ENCODE measurements at places on chromosomes 4 and X.
A peak's percentile ranks its signal among the peaks of the same experiment; 100 is the strongest.

- DNase-seq, result no peak
Observed at GRCh38 chr4:149911354-149911753, 95.7 kb upstream of the IQCM start.

GRCh38 chrX:134007716-134008115 is 22.3 kb upstream of the GPC3 start:
- DNase-seq, result no peak

DNA sequence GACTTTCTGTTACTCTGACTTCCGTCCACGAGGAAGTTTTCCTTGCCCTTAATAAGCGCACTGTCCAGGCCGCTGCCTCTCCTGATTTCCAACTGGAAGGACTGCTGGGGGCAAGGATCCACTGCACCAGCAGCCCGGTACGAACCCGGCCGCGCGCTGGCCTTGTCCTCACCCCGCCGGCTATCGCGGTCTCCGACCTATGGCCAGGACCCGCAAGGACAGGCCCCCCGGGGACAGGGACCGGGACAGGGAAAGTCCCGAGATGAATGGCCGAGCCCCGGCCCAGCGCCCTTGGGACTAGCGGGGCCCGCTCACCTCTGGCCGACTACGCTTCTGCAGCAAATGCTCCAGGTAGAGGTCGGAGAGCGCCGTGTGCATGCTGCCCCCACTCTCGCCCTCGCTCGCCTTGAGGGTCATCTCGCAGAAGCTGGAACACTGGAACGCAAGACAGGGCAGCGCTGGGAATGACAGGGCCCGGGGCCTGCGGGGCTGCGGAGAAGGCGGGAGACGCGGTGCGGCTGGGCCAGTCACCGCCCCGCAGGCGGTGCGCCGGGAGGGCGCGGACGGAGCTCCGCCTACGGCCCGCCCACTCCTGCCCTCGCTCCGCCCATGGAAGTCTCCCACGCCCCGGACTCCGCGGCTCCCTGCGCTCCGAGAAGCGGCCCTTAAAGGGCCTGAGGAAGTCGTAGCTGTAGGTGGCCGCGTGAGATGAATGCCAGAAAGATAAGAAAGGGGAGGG is at the start of gene MPP1:
Gene MPP1, minus strand, starts transcription at position 529 of the 739 bp plus-strand sequence. Its CDS starts 112 bp downstream, at position 417.
- DNase-seq, result peak; percentile 80

- no peak for DNase-seq
Observed at GRCh38 chrX:76127341-76127740, 45.5 kb upstream of the PBDC1 start.

GRCh38 chrX:119784747-119785446 is 6.5 kb downstream of the RPL39 start:
- DNase-seq, result peak; percentile 42

- no peak for DNase-seq
Observed at GRCh38 chrX:27751976-27752375, 55.8 kb upstream of the MAGEB10 start.

- DNase-seq, result peak; percentile 72
Observed at GRCh38 chr4:48315728-48316630, 25.4 kb upstream of the SLAIN2 start.

DNA sequence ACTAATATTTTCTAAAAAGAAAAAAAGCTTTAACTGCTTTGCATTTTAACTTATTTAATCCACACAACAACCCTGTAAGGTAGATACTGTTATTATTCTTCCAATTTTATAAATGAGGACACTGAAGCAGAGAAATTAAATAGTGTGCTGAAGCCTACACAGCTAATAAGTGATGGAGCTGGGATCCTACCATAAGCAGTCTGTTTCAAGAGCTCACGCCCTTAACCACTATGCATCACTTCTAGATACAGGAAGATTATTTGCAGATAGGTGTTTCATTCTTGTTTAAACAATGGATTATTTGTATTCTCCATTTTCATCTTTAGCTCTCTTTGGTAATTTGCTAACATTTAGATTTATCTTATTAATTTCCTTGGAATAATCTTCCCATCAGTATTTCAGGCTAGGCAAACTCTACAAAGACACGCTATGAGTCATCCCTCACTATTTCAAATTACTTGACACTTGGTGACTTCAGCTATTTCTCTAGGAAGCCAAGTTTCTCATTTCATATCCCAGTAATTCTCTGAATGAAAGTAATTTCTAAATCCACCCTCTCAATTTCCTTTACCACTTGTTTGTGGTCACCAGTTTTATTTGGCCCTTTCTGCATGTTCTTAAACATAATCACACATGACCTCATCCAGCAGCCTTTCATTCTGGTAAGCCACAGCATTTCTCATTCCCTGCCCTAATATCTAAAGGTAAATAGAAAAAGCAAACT is 67.3 kb downstream of the ASB9 start:
- DNase-seq, result peak; percentile 87

GRCh38 chr4:10346023-10346422 is 111.2 kb downstream of the ZNF518B start:
- peak; percentile 88 for DNase-seq

DNA sequence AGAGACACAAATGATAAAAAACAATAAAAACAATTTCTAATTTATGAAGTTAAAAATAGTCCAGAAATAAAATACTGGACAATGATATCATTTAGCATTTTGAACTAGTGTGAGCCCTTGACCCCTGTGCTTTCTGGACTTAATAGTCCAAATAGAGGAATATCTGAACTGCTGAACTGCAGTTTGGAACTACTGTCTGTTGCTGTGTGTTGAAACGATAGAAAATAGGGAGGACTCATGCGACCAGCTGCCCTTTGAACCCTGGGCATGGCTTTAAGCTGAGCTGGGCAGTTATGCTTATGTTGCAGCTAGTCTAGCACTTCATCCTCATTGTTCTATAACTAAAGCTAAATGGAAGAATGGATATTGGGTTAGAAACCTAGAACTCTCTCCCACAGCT is 99.5 kb downstream of the FMR1NB start:
- DNase-seq, result no peak

DNA sequence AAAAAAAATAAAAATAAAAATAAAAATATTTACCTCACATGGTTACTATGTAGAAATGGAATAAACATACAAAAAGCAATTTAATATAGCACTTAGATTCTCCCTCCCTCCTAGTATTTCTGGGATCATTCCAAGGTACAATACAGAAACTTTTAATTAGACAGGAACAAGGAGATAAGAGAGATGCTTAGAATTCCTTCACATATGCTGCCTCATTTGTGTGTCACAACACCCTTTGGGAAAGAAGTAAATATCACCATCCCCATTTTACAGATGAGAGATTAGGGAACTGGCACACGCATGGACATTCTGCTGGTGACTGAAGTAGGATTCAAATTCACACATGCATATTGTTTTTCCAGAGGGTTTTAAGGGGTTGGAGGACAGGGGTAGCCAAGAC is 164.2 kb downstream of the APBB2 start:
- no peak for DNase-seq

GRCh38 chrX:131821945-131822622 is 201.0 kb upstream of the STK26 start:
- no peak for DNase-seq

DNA sequence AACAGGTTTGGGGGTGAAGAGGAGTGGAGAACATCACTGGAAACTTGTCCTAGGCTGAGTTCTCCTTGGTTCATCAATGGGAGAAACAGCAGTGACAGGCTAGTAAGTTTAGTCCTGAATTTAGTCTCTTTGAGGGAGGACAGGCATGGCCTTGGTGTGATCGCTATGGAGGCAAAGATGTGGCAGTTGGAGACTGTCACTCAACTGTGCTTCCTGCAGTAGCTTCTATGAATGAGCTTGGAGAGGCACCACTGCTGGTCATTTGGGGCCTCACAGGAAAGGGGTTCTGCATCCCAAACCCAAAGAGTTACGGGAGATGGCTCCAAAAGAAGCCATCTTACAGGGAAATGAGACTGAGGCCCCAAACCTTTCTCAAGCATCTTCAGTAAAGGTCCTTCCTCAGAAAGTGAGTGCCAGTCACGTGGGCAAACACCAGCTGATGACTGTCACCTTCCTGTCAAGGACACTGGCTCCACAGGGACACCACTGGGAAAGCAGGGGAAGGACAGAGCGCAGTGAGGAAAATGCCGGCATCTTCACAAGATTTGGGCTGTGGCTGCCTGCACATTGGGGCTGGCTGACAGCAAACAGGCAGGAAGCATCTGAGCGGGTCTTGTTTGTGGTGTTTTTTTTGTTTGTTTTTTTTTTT is 7.2 kb downstream of the MRFAP1 start:
- DNase-seq, result no peak

DNA sequence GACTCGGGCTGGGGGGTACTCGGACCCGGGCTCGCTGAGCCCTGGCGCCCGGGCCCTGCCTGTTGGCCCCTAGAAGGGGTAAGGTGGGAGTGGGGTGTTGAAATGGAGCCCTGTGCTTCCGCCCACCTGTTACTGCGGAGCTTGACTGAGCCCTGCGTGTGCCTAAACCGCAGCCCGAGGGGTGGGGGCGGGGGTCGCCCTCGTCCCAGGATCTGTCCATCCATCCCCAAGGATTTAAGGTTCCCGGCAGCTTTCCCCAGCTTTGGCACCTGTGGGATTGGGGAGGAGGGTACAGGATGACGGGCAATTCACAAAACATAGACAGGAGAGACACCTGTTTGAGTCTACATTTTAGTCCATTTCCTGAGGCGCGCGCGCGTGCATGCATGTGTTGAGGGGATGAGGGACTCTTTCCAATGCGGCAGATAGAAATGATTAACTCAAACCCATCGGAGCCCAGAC is 779 bp downstream of the GABRQ start:
- DNase-seq, result no peak

DNA sequence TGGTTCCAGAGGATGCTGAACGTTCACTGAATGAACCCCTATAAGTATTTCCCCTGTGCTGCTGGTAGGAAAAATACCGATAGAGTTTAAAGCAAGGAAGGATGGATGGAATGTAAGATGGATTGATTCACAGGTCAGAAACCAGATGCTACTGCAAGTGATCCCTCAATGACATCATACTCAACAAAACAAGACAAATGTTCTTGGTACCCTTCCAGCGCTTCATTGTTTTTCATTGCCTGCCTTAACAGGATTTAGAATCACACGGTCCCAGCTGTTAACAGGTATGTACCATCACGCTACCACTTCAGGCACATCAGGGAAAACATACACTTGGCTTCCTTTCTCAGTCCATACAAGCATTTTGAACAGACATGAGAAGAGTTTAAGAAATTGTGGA is 118.1 kb upstream of the TLR3 start:
- no peak for DNase-seq

DNA sequence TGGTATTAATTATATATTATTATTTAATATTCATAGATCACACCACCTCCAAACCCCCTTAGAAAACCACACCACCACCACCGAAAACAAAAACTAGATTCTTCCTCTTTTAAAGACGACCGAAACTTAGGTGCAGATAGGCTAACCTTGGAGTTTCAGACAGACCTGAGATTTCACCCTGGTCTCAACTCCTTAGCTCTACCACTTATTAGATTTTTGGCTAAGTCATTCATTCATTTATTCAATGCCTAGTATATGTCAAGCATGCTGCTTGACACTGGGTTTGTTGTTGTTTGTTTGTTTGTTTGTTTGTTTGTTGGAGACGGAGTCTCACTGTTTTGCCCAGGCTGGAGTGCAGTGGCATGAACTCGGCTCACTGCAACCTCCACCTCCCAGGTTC is 9.5 kb upstream of the BMP2K start:
- no peak for DNase-seq

- no peak for DNase-seq
Observed at GRCh38 chrX:46737041-46737440, 21.9 kb downstream of the SLC9A7 start.

- no peak for DNase-seq
Observed at GRCh38 chr4:93865650-93866049, 37.1 kb downstream of the ATOH1 start.

- no peak for DNase-seq
Observed at GRCh38 chrX:32443841-32444240, 767.5 kb downstream of the DMD start.

DNA sequence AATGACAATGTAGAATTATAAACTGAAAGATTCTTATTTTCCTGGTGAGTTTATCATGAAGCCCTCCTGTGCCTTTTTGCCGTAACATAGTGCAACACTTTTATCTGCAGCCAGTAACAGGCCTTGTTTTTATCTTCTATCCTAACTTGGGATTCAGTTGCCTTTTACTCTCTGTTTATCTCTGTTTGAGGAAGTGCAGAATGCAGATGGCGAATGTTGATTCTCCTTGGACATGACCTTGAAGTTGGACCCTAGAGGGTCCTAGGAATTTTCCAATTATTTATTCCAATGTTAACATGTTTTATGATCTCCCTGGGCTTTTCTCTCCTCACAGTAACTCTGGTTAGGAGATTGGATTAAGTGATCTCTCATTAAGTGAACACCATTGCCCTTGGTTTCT is 165.0 kb downstream of the FMR1NB start:
- DNase-seq, result no peak

- DNase-seq, result no peak
Observed at GRCh38 chr4:112677519-112678091, 40.7 kb downstream of the LARP7 start.

- DNase-seq, result no peak
Observed at GRCh38 chrX:81280148-81280547, 78.2 kb downstream of the SH3BGRL start.

Measured in M059J (cell line).